Vagina (tissue), 2 donors: ENCODE measurements at places on chromosomes 16 and 17.
A peak's percentile ranks its signal among the peaks of the same experiment; 100 is the strongest.

DNA sequence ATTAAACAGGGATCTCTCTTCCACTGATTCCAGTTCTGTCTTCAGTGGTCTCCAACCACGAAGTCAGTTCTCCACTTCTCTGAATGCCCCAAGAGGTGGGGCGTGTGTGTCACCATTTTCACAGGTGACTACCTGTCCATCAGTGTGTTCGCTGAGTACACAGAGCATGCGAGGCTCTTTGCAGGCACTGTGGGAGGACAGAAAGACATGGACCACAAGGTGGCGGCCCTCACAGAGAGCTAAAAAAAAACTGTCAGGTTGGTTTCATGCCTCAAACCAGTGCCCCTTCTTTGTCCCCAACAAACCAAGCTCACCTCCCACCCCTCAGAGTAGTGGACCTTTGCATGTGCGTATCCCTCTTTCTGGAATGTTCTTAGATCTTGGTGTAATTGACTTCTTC lies 13.8 kb downstream of the EMP2 start:
- no peak for DNase-seq

DNA sequence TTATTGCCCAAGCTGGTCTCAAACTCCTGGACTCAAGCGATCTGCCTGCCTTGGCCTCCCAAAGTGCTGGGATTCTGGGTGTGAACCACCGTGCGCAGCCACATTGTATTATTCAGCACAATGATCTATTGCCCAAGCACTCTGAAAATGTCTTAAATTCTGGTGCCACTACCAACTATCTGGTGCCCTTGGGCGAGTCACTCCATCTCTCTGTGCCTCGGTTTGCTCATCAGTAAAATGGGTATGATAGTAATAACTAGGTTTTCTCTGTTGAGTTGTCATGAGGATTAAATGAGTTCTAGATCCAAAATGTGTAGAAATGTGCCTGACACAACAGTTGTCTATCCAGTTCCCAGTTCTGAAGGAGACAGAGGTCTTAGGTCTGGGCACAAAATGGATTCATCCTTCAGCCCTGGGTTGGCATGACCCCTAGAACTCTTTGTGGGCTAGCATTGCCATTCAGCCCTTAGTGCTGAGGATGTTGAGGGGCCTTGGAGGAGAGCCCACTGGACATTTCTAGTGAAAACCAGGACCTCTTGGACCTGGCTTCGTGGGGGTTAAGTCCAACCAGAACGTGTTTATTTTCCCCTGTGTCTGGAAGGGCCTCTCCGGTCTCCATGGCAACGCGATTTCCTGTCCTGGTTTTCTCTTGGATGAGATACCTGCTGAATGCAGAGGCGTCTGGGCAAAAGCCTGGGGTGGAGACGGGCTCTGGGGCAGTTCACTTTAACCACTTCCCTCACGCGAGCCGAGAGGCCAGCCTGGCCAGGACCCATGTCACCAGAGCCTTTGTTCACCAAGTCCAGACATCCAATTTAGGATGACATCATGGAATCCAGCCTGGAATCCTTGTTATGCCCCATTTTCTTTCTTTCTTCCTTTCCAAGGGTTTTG lies 43.7 kb upstream of the TNRC6A start:
- no peak for DNase-seq

DNA sequence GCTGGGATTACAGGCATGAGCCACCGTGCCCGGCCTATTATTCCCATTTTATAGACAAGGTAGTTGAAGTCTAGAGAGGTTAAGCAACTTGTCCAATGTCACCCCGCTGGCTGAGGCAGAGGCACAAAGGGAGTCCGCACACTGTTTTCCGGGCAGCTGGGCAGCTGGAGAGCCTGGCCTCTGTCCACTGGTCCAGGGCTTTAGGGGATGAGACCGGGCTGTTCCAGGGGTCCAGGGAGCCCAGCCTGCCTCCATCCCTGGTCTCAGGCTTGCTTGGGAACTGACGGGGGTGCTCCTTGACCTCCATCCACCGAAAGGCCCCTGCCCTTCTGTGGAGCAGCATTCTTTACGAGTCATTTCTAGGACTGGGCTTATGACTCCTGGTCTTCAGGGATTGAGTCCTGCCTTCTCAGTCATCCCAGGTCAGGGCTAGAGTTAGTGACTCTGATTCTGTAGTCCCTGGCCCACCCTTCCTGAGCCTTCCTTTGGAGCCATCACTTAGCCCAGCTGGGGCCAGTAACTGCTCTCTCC lies 37.5 kb downstream of the SOCS3 start:
- no peak for DNase-seq

DNA sequence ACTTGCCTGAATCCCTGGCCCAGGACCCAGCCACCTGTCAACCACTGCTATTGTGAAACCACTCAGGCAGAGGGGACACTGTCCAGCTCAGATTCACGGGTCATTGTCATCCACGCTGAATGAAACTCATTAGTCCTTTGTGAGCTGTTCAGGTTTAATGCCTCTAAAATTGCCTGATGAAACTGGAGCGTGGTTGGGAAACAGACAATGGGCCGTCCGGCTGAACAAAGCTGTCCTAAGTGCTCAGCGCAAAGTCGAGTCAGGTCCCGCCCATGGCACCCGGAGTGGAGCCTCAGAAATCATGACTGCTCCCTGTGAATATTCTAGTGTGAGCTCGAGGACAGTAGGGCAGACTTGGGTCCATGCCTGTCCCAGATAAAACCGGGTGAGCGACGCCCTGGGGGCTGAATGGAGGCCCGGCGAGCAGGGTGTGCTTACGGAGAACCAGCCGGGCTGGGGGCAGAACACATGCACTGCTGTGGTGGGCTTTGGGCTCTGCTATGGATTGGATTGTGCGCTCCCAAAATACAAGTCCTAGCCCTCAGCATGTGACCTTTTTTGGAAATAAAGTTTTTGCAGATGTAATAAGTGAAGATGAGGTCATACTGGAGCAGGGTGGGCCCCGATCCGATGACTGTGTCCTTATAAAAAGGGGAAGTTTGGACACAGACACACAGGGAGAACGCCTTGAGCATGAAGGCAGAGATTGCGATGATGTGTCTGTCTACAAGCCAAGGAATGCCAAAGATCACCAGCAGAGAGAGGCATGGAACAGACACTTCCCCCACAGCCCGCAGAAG lies 12.9 kb upstream of the CMIP start:
- DNase-seq: peak; percentile 89

GRCh38 chr16:88839026-88839529 lies 17.7 kb downstream of the GALNS start:
- DNase-seq: no peak

DNA sequence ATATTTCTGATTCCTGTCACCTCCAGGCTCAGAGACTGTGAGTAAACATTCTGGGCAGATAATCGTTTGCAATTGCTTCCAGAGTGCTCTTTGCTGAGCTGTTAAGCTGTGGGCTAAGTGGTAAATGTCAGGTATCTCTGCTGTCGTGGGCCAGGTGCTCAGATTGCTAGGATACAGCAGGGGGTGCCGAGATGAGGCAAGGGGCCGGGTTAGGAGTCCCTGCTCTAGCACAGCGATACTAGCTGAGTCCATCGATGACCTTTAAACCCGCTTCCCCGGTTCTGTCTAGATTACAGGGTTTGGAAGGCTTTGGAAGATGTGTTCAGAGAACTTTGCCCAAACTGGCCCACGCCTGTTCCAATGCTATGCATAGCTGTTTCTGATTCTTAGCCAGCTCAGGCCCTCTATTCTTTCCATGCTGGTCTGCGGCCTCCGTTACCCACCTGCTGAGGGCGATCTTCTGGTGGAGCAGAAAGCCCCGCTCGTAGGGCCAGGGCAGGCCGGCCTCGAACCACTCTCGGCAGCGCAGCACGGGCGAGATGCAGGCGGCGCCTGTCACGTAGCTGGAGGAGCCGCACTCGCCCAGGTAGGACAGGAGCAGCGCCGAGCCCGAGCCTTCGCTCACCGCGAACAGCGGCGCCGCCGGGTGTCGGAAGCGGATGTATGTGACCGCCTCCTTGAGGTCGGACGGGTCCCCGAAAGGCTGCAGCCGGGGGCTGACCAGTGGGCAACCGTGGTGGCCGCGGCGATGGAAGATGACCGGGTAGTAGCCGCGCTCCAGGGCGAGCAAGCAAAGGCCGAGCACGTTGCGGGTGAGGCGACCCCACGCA lies 979 bp downstream of the ABHD15 start:
- peak; percentile 85 for DNase-seq
